ENCODE measurements at places on chromosomes 2 and 18. TPM values are rescaled to one million over a fixed set of nuclear protein-coding genes. Genes with fewer than 3 reads are reported as not detected.

DNA sequence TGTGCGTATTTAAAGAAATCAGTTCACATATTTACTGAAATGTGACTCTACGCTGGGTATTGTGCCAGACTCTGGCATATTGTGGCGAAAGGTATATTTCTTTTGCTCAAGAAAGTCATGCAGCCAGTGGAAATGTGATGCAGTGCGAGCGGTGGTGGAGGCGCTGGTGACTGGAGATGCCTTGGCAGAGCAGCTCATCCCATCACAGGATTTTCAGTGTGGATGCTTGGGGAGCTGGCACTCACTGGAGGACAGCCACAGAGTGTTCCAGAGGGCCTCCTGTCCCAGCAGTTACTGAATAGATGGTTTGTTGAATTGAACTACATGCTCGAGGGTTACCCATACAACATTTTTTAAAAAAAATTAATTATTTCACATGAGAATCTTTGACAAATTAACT is 117.6 kb downstream of the ZNF407 start:
- H3K4me1 ChIP-seq = peaks cover 21% of the 10 kb centered on the region
- no peak overlapping the region for H3K4me3 ChIP-seq
- H3K27me3 ChIP-seq = peaks cover 3% of the 10 kb centered on the region
- no peak for DNase-seq

GRCh38 chr18:79697976-79698375 is 18.4 kb downstream of the CTDP1 start:
- peaks cover 10% of the 10 kb centered on the region for H3K27me3 ChIP-seq
- no peaks in the 10 kb centered on the region for H3K4me1 ChIP-seq
- no peak overlapping the region for H3K4me3 ChIP-seq
- DNase-seq = no peak
- H3K36me3 ChIP-seq = peaks cover 38% of the 10 kb centered on the region

DNA sequence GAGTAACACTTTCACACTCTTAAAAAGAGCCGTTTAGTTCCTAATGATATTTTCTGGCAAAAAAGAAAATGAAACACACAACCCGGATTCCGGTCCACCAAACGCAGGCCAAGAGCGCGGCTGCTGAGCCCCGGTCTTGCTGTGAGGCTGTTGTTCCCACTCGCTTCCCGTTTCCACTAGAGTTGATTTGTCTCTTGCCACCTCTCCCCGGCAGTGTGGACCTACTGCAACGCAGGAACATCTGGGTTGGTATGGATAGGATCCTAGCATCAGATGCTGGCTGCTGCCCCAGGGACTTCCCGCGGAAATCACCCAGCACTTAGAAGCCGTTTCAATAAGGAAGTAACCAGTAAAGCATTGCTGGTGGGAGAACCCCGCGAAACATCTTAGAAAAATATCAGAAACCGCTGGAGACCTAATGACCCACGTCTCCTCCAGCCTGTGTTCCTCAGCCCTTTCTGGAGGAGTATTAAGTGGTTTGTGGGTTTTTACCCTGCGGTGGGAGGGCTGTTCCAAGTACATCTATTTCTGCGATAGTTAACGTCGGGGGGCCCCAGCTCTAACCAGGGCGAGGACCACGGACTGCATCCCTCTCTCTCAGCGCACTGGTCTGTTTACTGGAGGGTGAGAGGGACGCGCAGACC is 939 bp downstream of the DOCK10 start:
- peak overlapping the region; percentile 85 for H3K4me3 ChIP-seq
- H3K27ac ChIP-seq = no peak overlapping the region
- H3K36me3 ChIP-seq = no peaks in the 10 kb centered on the region
- peaks cover 12% of the 10 kb centered on the region for H3K27me3 ChIP-seq
- peaks cover 9% of the 10 kb centered on the region for H3K4me1 ChIP-seq

DNA sequence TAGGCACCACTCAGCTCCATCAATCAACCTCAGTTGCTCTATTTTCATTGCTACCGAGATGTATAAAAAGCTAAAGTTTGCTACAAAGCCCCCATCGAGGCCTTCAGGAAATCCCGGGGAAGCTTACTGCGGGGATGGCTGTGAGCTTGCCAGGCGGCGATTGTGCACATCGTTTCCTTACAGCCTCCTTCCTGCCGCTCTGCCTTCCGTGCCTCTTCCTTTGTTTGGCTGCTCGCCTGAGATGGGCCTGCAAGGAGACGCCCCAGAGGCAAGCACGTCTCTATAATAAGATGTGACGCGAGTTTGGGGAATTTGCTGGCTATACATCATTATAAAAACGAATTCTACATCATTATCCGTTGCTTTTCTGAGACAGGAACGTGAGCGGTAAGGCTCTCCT is 41.6 kb downstream of the DHRS9 start:
- DNase-seq = peak; percentile 62
- H3K4me1 ChIP-seq = peaks cover 34% of the 10 kb centered on the region
- H3K36me3 ChIP-seq = peaks cover 3% of the 10 kb centered on the region
- H3K4me3 ChIP-seq = no peak overlapping the region
- peak overlapping the region; percentile 79 for H3K27ac ChIP-seq

GRCh38 chr2:177669201-177669600 is 276.6 kb downstream of the AGPS start:
- no peaks in the 10 kb centered on the region for H3K27me3 ChIP-seq
- H3K4me3 ChIP-seq = no peak overlapping the region
- H3K36me3 ChIP-seq = no peaks in the 10 kb centered on the region

DNA sequence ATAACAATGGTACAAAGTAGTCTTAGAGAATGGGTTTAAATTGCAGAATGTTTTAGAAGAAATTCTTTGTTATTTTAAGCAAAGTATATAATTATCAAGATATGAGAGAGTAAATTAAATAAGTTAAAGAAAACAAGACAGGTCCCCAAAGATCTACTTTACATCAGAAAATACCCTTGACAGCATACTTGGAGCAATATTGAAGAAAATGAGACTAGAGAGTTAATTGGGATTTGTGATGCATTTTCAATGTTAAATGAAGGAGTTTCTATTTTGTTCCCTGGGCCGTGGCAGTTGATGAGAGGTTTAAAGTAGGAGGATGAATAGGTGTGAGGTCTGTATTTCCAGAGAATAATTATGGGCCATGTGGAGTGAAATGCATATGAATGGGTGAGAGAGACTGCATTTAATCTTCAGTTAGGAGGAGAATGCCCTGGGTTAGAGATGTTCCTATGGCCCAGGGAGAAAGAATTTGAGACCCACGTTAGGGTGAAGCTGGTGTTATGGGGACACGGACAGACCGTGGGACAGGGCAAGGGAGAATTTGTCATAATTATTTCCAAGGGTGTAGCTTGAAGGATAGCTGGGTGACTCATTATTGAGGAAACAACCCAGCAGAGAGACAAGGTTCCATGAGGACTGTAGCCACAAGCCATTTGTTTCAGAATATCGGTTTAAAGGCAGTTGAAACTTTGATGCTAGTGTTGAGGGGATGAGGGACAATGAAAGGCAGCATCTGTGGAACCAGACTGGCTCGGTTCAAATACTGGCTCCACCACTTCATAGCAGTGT is 22.7 kb downstream of the MGAT5 start:
- no peak overlapping the region for H3K4me3 ChIP-seq
- H3K27ac ChIP-seq = no peak overlapping the region
- peaks cover 2% of the 10 kb centered on the region for H3K27me3 ChIP-seq
- peaks cover 25% of the 10 kb centered on the region for H3K36me3 ChIP-seq
- peaks cover 10% of the 10 kb centered on the region for H3K4me1 ChIP-seq
- no peak for DNase-seq

The AQP4 gene
- 0.05 TPM for total RNA-seq

The CBLN2 gene
- total RNA-seq = not detected

The MPV17 gene
- 55.0 TPM for total RNA-seq

The CXCR1 gene
- total RNA-seq = not detected
